B cell (primary cell): ENCODE measurements at places on chromosomes 16 and 17.

DNA sequence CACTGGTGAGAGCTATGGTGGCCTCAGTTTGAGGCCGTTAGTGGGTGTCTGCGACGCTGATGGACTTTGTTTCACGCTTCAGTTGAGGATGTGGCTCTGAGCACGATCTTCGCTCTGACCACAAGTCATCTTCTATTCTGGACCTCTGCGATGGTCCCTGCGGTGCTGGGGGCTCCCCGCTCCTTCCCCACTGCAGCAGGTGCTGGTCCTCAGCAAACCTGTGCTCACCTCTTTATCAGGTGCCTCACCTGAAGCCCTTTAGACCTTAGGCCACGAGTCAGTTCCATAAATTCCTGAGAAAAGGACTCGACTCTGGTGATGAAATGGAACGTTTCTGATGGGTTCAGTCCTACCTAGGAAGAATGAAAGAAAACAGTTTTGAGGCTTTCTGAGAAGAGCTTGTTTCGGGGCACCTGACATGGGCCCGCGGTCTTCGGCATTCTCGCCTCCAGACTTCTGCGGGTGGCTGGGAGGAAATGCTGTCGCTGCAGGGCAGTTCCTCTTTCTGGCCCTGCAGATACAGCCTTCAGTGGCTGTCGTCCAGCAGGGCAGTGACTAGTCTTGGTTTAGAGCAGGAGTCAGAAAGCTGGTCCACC is 4.7 kb downstream of the KCTD5 start:
- DNase-seq: peak; percentile 82

DNA sequence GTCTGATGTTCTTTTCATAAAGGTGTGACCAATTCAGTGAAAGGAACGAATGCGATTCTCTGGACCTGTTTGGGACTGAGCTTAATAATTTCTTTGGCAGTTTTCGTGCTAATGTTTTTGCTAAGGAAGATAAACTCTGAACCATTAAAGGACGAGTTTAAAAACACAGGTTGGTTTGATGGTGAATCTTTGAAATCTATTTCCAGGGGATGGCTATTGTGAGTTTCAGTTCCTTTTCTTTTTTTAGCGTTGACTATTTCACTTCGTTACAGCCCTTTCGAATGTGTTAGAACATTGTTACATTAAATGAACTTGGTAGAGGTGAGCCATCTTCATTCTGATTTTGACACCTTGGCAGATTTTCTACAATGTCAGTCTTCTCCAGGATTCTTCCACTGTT is 1.2 kb downstream of the TNFRSF17 start:
- DNase-seq: peak; percentile 74

DNA sequence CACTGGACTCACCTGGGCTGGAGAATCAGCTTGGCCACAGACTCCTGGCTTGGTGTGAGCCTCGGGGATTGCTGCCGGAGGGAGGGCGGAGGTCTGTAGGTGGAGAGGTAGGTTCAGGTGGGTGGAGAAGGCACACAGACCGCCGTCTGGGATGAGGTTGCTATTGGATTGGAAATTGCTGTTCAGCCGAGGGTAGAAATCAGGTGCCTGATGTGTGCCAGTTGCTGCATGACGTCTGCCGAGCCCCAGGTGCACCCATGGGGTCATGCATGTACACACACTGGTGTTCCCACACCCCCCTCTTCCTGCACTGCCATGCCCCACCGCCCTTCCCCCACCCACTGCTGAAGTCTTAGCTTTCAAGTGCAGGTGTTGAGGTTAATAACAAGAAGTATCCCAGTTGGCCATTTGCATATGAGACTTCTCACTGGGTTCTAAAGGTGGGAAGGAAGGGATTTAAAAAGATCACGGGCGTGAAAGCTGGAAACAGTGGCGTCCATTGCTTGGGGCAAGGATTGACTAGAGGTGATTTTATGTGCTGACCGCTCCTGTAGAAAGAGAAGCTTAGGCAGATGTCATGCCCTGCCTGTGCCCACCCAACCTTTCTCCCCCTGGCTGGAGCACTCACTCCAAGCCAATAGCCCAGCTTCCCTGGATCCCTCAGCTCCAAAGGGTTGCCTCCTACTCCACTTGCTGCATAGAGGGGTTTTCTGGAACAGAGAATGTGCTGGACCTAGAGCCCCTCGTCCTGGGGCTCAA is 193.6 kb downstream of the CCDC182 start:
- DNase-seq: peak; percentile 97

DNA sequence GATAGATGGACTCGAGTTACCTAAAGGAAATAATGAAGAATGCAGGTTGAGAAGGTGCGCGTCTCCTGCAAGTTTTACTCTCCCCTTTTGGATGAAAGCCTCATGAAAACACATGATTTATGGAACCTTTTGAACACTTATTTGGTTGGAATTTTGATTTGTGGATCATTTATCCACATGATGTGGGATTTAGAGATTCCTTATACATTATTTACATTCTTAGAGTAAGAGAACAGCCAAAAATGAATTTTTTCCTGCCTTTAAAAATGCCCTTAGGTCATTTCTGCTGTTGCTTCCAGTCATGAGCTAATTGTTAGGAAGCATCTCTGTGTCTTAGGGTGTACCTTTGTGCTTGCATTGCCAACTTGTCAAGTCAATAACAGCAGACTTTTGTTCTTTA is 99.9 kb downstream of the RPTOR start:
- DNase-seq: no peak

- peak; percentile 48 for DNase-seq
Observed at GRCh38 chr17:81035521-81036196, 708 bp downstream of the BAIAP2 start.

DNA sequence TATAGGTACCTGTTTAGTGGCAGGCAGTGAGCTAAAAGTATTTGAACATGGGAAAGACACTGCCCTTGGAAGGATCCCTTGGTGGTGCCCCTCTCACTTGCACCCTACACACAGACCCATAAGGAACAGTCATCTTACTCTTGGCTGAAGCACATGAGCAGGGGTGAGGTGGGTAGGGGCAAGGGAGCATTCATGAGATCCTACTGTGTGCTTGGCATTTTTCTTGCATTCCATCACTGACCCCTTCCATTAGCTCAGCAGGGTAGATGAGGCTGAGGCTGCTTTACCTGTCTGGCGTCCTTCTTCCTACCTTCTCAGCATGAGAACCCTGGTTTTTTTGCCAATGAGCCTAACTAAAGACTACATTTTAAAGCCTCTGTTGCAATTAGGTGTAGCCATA is 48.3 kb downstream of the CCT6B start:
- DNase-seq: no peak

DNA sequence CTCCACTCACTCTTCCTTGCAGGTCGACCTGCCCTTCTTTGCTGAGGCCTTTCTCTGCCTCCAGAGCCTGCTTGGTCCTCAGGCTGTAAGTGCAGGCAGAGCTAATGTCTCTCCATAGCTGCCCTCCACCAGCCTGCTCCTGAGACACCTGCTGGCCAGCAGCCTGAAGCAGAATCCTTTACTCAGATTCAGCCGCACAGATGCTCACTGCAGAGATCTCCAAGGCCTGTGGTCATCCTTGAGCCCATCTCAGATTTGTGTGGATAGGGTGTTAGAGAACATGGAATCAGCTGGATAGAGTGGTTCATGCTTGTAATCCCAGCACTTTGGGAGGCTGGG is 11.5 kb downstream of the DEXI start:
- DNase-seq: peak; percentile 45

DNA sequence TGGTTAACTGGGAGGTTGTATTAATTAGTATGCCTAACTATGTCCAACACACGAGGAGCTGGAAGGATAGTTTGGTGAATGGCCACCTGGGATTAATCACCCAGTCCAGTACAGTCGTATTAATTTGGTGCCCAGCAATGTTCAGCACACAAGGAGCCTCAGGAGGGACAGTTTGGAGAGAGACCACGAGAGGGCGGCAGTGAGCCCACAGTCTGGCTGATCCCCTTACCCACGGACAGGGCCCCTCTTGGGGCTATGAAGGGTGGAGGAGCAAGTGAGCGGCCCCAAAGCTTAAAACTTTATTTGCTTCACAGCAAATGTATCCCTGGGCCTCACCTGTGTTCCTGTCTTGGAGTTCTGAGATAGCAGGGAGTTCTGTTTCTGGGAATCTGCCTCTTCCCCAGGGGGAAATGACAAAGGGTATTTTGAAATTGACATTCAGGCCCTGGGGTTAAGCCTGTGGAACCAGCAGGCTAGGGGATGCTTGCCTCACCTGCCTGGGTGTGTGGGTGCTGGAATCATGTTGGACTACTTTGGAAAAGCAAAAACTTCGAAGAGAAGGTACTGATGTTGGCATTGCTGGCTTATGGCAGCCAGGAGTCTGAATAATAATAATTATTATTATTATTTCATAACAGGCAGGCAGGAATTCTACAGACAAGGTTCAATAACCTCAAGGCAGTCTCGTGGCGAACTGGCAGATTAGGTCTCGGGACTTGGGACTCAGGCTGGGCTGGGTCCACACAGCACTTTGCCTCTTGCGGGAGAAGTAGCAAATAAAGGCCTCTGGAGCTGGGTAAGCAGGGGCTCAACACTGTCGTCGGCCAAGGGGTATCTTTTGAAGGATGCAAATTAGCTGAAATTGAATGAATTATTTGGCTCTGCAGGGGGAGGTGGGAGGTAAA is 227.6 kb upstream of the ASIC2 start:
- peak; percentile 15 for DNase-seq

DNA sequence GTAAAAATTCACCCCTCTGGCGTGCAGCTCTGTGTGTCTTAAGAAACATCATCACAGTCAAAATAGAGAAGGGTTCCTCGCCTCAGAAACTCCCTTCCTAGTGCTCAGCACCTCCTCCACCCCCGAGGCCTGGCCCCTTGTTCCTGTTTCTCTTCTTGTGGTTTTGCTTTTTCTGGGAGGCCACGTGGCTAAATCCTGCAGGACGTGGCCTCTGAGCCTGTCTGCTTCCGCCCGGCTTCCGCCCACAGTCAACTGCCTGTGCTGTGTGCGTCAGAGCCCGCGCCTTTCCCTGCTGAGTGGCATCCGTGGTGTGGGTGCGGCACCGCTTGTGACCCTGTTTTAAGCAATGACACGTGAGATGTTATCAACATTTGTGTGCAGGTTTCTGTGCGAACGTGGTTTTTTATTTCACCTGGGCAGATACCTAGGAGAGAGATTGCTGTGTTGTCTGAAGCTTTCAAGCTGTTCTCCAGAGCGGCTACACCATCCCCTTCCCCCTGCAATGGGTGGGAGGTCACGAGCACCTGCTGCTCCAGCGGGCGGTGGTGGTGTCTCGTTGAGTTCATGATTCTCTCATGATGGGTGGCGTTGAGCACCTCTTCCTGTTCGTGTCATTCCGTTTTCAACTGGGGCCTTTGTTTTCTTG is 21.7 kb downstream of the ACSF3 start:
- peak; percentile 96 for DNase-seq

DNA sequence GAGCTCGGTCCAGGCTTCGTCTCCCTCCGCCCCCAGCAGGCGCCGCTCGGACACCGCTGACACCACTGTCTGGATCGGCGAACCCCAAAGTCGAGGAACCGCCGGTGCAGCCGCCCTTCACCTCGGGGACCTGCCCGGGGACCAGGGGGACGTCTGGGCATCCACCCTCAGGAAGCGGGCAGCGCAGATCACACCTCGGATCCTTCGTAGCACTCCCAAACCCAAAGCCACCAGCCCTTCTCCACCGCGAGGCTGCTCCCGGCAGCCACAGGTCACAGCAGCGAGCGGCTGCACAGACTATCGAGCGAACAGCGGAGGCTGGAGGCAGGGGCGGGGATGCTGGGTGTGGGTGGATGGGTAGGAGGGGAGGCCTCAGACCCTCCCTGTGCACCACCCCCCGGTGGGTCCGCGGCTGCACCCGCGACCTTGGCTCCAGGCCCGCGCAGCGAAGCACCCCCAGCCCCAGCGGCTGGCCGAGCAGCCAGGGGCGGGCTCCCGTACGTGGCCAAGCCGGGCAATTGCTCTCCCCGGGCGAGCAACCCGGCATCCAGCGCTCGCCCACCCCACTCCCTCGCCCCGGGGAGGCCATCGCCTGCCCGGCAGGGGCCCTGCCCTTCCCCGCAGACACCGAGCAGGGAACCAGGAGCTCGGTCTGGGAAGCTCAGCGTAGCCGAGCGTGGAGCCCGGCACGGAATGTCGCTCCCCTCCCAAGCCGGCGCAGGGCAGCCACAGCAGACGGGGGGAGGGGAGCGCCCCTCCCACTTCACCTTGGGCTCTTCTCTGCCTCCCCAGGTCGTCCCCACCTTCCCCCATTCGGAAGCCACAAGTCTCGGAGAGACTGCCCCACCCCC is 1.0 kb downstream of the SDK2 start:
- DNase-seq: peak; percentile 62

DNA sequence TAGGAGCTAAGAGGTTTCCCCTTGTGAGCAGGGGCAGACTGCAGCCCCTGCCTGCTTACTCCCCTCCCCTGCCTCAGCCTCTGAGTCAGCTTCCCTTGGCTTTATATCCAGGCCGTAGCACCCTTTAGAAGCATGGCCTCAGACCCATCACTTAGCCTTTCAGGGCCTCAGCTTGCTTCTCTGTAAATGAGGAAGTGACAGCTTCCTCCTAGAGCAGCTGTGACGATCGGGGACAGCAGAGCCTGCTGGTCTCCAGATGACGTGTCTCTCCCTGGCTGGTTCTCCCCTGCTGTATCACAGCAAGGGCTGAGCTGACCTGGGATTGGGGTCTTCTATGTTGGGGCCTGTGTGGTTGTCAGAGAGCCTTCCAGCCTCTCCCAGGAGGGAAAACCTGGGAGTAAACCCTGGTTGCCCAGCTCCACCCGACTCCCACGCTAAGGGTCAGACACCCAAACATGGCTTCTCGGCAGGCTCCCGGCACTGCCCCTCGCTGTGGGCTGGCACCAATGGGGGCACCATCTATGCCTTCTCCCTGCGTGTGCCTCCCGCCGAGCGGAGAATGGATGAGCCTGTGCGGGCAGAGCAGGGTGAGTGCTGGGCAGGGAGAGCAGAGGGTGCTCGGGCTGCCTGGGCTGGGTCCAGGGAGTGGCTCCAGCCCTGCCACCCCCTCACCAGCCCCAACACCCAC is 16.3 kb upstream of the MYO15B start:
- peak; percentile 88 for DNase-seq

GRCh38 chr17:77528516-77529327 is 388.0 kb downstream of the SEC14L1 start:
- peak; percentile 34 for DNase-seq

- no peak for DNase-seq
Observed at GRCh38 chr17:57553526-57553925, 191.6 kb downstream of the CCDC182 start.

DNA sequence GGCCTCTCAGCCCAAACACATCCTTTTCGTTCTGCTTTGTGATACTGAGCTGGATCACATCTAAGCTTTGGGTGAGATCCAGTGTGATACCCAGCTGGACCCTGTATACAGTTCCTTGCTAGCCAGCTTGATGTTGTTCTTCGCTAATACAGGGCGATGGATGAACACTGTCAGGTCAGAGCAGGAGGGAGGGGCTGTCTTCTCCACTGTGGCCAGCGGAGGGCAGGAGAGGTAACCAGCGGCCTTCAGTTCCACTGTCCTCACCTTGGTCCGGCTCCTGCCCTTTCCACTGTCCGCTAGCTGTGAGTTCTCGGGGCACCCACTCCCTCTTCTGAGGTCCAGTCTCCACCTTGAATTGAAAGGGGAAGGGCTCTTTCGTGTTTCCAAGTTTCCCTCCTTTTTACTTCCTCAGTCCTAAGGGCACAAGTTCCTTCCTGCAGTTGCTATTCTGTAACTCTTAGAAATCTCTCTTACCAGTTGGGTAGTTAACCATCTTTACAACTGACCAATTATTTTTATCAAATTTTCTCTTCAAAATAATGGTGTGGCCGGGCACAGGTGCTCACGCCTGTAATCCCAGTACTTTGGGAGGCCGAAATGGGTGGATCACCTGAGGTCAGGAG is 3.0 kb upstream of the ZNF213 start:
- DNase-seq: peak; percentile 49
